ENCODE measurements at places on chromosomes 5 and 9. TPM values are rescaled to one million over a fixed set of nuclear protein-coding genes. Genes with fewer than 3 reads are reported as not detected.

Gene LSM11
- 1.8 TPM for total RNA-seq

Gene CCDC152
- 5.0 TPM for total RNA-seq

Gene C5orf58
- not detected for total RNA-seq

Gene DOCK2
- total RNA-seq, result 9.6 TPM

Gene SOX30
- 0.35 TPM for total RNA-seq

Gene SMIM33
- not detected for total RNA-seq

Gene C1QTNF2
- 2.4 TPM for total RNA-seq

Gene CARTPT
- total RNA-seq, result 0.34 TPM

Gene PDZD2
- 114 TPM for total RNA-seq

Gene SLC1A3
- total RNA-seq, result 31.1 TPM

Gene CNTFR
- 14.9 TPM for total RNA-seq

Gene AGXT2
- not detected for total RNA-seq

Gene ZNF883
- total RNA-seq, result 7.1 TPM

Gene ARHGEF37
- 23.4 TPM for total RNA-seq

Gene GRXCR2
- 2.3 TPM for total RNA-seq
